Activated naive CD8-positive, alpha-beta T cell treated with anti-CD3 and anti-CD28 coated beads for 36 hours (primary cell): ENCODE measurements at places on chromosomes 6 and 20. TPM values are rescaled to one million over a fixed set of nuclear protein-coding genes. Genes with fewer than 3 reads are reported as not detected.

The TTBK1 gene
- 0.12 TPM for total RNA-seq

The SRSF12 gene
- 0.78 TPM for total RNA-seq

The PBOV1 gene
- not detected for total RNA-seq

The MCM8 gene
- 35.2 TPM for total RNA-seq

The SLC9A8 gene
- total RNA-seq, result 10.9 TPM

The GPLD1 gene
- total RNA-seq, result 1.1 TPM

The PTCRA gene
- not detected for total RNA-seq

The STK38 gene
- total RNA-seq, result 21.5 TPM

The NFKBIE gene
- 22.7 TPM for total RNA-seq

The PNISR gene
- total RNA-seq, result 91.6 TPM

The C20orf144 gene
- 0.21 TPM for total RNA-seq

The PXT1 gene
- total RNA-seq, result 0.10 TPM

The CENPW gene
- total RNA-seq, result 62.5 TPM

The TULP4 gene
- 17.0 TPM for total RNA-seq

The SPATS1 gene
- total RNA-seq, result not detected

The EGFL8 gene
- 12.8 TPM for total RNA-seq

The SOX18 gene
- not detected for total RNA-seq

The HEY2 gene
- total RNA-seq, result not detected

The CALHM4 gene
- total RNA-seq, result not detected

The TREM2 gene
- total RNA-seq, result not detected

The DCDC2 gene
- total RNA-seq, result 0.04 TPM

The MPIG6B gene
- total RNA-seq, result 0.56 TPM

The SAYSD1 gene
- 11.3 TPM for total RNA-seq

The C2 gene
- total RNA-seq, result 1.6 TPM

The TRIM15 gene
- total RNA-seq, result not detected

The CD93 gene
- 0.08 TPM for total RNA-seq

The KIAA1755 gene
- total RNA-seq, result not detected

The CFAP61 gene
- total RNA-seq, result not detected

The TMEM151B gene
- total RNA-seq, result not detected

The ENPP3 gene
- total RNA-seq, result 0.64 TPM

The GABRR2 gene
- total RNA-seq, result 0.12 TPM

The DDX43 gene
- total RNA-seq, result 0.44 TPM

The MRPL18 gene
- 106 TPM for total RNA-seq

The TMC2 gene
- total RNA-seq, result not detected

The CLPSL1 gene
- total RNA-seq, result not detected

The MAS1 gene
- not detected for total RNA-seq

The TCF15 gene
- 0.23 TPM for total RNA-seq

The B4GALT5 gene
- 23.3 TPM for total RNA-seq

The SNAP91 gene
- not detected for total RNA-seq

The SEL1L2 gene
- not detected for total RNA-seq

The RALGAPB gene
- 25.6 TPM for total RNA-seq

The BPIFA1 gene
- not detected for total RNA-seq

The DPPA5 gene
- not detected for total RNA-seq

The WFDC9 gene
- total RNA-seq, result not detected

The TBC1D32 gene
- 7.0 TPM for total RNA-seq

The PAK1IP1 gene
- total RNA-seq, result 60.2 TPM

The SNRPB2 gene
- total RNA-seq, result 140 TPM
